ENCODE measurements at places on chromosomes 2 and 18.

GRCh38 chr2:202060218-202060617 lies 12.8 kb upstream of the KIAA2012 start:
- peak; percentile 12 for DNase-seq

DNA sequence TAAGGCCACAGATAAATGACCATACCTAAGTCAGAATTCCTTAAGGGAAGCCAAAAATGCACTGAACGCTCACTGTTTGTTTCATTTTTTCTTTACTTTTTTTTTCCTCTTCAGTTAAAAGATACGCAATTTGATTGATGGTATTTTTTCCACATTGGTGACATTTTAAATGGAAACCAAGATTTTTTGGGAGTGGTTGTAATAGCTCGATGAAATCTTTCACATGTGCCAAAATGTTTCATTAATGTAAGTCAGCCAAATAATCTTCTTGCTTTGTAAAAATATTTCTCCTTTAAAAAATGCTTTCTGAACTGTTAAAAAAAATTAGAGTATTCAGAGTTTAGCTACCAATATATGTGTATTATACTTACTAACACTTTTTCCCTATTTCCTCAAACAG lies 339.8 kb downstream of the ZEB2 start:
- no peak for DNase-seq

DNA sequence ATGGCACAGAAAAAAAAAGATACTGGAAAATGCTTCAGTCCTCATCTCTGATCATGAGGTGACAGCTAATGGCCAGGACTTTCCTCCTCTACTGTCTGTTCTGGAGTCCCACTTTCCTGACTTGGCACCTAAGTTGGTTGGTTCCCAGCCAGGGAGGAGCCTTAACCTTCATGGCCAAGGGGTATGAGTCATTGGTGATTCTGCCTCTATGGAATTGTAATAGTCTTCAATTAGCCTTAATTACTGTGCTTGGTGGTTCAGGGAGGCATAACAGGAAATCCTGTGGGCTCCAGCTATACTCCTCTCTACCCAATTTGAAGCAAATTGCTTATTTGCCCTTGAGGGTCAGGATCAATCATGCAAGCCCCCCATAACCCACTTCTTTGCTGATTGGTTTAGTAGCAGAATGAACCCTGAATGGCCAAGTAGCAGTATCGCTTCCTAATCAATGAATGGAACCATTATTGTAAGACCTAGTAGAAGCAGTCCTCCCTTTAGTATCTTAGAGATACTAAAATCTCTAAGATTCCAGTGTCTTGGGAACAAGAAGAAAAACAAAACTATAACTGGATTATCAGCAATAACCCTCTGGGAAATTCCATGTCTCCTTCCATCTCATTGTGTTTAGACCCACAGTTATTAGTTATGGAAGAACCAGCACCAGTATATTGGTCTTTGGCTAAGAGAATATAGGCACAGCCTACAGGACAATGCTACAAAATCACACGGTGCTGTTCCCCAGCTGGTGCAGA lies 109.0 kb downstream of the COL6A3 start:
- DNase-seq: no peak

DNA sequence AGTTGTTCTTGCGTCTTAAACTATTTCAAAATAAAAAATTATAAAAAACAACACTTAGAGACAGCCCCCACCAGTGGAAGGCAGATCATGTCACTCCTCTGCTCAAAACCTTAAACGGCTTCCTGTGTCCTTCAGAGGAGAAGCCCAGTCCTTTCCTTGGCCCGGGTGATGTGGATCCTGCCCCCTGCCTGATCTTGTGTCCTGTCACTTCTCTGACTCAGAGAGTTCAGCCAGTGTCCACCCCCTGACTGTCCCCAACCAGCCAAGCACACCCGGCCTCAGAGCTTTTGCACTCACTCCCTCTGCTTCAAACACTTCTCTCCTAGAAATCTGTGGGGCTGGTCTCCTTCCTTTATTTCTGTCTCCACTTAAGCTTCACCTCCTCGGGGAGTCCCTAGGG lies 35.4 kb downstream of the TOGARAM2 start:
- DNase-seq: no peak

- no peak for DNase-seq
Measured at GRCh38 chr18:36499938-36500337, 202.4 kb downstream of the FHOD3 start.

- no peak for DNase-seq
Measured at GRCh38 chr2:207532676-207533075, 2.9 kb downstream of the CREB1 start.

DNA sequence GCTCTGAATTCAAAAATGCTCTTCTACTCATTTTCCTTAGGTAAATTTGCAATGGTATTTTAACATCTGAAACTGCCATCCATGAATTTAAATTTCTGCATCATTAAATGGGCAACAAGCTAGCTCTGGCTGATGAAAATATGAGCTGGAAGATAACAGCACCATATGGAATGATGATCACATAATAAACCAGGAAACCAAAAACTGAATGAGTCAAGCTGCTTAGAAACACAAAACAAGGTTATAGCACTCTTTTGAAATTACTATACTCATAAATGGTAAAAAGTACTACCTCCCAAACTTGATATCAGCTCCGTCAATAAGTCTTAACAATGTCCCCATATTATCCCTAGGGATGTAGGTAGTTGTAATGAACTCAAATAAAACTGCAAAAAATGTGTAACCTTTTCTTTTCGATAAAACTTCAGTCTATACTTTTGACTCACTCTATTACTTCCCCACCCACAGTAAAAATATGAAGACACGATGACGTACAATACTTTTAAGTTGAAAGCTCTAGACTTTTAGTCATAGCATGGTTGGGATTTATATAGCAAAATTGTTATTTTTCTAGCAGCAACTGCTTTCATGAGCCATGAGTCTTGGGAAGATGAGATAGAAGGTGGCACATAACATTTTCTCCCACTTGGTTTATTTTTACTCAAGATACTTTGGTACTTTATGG lies 396.7 kb downstream of the CDH2 start:
- DNase-seq: peak; percentile 62

GRCh38 chr2:122138561-122138960 lies 383.1 kb downstream of the TSN start:
- no peak for DNase-seq

DNA sequence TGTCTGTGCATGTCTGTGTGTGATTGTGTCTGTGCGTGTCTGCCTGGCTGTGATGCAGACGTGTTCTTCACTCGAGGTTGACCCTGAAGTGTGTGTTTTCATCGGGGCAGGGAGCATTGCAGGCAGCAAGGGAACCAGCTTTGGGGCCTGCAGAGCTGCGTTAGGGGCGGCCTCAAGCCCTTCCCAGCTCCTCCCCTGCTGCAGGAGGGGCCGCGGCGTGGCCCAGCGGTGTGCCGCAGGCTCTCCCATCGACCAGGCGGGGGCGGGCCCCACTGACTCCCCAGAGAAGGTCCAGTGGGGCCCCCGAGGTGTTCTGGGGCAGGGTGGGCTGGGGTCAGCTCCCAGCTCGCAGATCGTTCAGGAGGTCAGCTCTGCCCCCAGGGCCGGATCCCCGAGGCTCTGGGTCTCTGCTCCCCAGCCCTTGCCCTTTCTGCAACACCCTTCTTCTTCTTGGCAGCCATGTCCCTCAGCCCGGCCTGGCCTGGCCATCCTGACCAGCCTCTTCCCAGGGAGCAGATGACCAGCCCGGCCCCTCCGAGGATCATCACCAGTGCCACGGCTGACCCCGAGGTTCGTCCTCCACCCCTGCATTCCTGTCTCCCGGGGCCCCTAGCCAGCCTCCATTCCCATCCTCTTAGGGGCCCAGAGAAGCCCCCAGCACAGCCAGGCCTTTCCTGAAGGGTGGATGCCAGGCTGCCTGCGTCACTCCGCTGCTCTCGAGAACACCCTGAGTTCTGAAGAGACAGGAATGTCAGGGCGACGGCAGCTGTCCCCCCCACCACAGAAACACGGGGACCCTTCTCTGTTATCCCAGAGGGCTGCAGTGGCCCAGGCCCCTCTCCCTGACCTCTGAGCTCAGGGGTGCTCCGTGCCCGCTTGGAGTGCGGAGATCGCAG lies 11.1 kb upstream of the KLHL30 start:
- DNase-seq: no peak

GRCh38 chr2:23449413-23449812 lies 64.4 kb downstream of the KLHL29 start:
- no peak for DNase-seq

GRCh38 chr18:48422947-48423378 lies 13.8 kb upstream of the ZBTB7C start:
- no peak for DNase-seq

DNA sequence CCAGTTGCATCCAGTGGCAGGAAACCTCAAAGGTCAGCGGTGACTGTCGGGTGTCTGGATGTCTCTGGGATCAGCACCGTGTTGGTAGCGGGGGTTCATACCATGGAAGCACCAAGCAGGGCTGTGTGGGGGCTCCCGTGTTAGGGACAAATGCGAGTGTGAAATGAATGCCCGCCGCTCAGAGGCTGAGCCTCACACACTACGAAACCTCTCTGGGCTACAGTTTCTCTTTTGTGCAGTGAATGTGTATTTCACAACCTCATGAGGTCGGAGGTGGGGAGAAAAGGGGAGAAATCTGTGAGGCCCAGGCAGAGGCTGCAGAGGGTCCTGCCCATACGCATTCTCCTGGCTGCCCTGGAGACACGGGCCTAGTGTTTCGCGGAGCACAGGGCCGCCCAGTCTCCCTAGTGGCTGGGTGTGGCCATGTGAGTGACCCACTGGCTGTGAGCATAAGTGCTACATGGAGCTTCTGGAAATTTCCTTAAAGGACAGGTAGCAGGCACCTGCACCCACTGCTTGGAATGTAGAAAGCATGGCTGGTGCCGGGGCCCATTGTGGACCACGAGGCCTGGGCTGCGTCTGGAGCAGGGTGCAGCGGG lies 138.0 kb upstream of the GLI2 start:
- DNase-seq: no peak

- no peak for DNase-seq
Measured at GRCh38 chr2:46273919-46274318, 23.3 kb upstream of the EPAS1 start.

- DNase-seq: no peak
Measured at GRCh38 chr2:194385376-194385775, 1271.7 kb upstream of the SLC39A10 start.

DNA sequence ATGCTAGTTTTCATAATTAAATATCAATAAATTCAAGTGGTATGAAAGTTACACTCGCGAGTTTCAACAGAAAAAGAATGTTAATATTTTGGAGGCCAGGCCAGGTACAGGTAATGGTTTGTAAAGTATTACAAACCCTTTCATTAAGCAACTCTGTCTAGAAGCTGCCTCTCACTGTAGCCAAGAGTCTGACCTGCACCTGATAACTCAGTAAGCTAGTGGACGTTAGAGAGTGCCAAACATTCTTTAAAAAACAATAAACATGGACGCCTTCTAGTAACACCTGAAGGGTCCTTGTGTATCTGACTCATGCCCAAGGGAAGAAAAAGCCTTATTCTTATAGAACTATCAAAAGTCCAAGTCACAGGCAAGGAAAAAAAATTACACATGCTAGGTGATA lies 70.2 kb downstream of the MBD2 start:
- no peak for DNase-seq

DNA sequence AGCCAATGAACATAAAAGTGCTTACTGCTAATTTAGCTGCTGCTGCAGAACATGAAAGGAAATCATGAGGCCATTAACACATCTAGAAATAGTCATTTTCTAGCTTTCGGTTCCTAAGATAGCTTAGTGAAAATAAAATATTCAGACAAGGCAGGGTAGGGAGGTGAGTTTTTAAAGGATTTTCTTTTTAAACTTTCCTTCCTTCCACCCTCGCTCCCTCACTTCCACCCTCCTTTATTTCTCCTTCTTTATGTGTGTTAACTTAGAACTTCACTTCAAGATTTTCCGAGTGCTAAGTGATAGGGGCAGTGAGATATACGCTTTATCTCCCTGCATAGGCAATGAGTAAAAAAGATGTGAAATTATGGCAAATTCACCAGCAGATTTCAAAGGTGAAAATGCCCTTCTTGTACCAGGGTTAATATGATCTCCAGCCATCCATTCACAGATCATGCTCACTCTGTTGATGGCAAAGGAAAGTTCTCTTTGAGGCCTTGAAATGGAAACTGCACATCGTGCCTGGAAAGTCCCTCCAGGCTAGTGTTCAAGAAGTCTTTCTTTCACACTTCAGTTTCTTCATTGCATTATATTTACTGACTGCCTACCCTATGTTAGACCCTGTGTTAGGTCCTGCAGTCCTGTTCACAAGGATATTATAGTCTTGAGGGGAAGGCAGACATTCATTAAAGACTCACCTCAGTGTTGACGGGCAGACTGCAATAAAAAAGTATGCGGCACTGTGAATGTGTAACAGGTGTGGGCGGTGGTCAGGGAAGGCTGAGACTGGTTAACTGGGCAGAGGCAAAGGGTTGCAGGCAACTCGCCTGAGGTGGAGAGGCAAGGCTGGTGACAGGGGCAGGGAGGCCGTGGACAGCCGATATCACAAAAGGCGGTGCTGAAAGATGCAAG lies 200.8 kb downstream of the PLCL1 start:
- no peak for DNase-seq

GRCh38 chr2:174125090-174125489 lies 123.2 kb downstream of the OLA1 start:
- DNase-seq: no peak

DNA sequence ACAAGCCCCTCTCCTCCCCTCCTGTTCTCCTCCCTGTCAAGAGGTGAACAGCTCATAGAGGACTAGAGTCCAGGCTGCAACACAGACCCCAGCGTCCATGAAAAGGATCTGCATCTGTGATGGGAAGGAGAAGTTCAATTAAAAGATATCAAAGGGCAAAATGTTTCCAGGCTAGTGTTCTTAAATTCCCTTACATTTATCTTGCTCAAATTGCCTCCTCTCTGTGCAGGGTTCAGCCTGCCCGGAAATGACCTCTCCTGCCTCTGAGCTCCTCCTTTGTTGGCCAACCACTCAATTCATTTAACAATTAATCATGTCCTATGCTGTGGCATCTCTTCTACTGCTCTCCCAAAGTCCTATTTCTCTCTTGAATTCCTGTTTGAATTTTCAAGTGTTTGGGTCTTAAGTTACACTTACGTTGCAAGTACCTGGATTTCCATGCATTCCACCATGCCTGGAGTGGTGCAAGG lies 105.3 kb downstream of the TSN start:
- DNase-seq: no peak

- DNase-seq: no peak
Measured at GRCh38 chr2:62938126-62938525, 112.5 kb upstream of the OTX1 start.

DNA sequence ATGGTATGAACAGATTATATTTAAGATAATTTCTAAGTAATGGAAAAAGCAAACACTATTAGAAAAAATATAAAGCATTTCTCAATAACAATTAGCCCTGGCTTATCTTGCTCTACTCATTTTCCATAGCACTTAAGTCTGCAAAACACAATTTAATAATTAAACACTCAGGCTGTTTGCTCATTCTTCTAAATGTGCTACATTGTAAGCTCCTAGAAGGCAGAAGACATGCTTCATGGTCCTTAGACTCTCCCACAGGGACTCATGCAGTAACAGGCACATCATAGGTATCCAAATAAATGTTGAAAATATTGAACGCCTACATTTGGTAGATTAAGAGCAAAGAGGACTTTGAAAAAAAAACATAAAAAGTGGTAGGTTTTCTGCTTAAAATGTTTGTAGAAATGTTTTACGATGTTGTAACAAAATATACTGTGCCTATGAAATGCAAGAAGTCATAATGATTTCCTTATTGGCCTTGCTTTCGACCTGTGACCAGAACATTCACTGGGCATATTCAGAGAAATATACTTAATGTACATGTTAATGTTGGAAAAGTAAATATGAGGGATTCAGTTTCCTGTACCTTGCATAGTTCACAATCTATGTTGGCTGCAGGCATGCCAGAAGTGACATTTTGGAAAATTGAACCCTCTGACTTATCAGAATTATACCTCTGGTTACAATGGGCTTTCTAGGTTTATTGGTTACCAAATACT lies 27.2 kb downstream of the G6PC2 start:
- DNase-seq: no peak
